ENCODE measurements at places on chromosomes 7 and 10.

GRCh38 chr10:80538481-80539185 lies 931 bp downstream of the SH2D4B start:
- no peak for DNase-seq

- DNase-seq = no peak
Measured at GRCh38 chr7:141333459-141333858, 217.8 kb upstream of the AGK start.

GRCh38 chr7:17625043-17625442 lies 315.3 kb downstream of the SNX13 start:
- no peak for DNase-seq

GRCh38 chr7:132433301-132433700 lies 143.0 kb downstream of the PLXNA4 start:
- no peak for DNase-seq

DNA sequence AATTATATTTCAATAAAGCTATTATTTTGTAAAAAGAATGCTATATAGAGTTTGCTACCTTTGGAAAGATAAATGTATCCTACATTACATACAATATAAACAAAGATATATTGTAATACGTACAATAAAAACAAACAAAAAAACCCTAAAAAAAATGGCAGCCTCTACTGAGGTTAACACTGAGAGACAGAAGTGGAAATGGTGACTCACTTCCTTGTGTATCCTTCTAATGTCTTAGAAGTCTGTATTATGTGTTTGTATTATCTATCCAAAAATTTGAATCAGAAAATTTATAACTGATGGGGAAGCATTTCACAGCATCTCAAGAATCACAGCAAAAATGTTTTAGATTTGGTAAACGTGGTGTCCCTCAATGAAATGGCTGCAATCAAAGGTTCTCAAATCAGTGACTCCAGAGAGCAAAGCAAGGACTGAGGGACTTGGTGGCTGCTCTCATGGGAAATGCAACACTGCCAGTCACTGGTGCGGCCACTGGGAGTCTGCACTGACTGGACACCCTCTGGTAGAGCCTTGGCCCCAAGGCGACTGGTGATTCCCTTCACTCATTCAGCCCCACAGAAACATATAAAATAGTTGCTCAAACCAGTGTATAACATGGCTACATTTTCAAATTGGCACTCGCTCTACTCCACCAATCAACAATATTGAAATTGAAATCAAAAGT lies 53.8 kb downstream of the PANK1 start:
- no peak for DNase-seq

DNA sequence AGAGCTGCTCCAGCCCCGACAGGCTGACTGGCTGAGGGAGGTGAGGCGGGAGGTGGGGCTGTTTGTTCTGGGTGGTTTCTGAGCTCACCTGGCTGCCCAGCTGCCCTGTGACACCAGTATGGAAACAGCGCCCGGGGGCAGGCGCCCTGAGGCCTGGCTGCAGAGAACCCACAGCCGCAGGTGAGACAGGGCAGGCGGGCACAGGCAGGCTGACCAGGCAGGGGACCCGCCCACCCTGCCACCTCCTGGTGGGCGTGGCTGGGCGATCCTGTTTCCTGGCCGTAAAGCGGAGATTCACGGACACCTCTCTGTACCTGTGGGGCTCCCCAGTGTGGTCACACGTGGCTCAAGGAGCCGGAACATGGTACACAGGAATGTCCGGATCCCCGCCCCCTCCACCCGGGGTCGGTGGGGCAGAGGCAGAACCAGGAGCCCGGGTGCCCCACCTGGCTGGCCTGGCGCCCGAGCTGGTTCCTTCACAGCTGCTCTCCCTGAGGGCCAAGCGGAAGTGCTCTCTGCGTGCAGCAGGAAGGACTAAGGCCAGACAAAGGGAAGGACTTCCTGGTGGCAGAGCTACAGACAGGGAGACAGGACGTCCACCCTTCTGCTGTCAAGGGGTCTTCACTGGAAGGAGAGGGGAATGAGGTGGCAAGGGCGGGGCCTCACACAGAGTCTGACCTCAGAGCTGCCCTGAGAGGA lies 3.9 kb downstream of the MICALL2 start:
- DNase-seq = no peak

DNA sequence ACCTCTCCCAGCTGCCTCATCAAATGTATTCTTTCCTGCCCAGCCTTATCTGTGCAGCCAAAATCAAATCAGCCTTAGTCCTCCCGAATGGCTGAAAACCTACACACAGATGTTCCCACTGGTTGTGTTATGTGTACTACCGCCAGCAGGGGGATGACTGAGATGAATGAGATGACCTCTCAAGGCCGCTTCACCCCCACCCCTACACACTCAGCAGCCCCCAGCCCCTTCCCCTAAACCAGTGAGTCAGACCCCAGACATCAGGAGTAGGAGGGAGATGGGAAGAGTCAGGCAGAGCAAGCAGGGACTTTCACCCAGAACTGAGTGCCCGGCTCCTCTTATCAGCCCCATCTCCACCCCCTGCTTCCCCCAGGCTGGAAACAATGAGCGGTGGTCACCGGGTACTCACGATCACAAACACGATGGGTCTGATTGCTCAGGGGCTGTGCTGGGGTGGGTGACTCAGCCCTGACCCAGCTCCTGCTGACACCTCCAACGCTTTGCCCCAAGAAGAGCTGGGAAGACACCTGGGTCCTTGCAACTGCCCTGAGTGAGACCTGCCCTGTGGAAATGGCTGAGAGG lies 6.5 kb upstream of the C10orf105 start:
- DNase-seq = peak; percentile 50

- no peak for DNase-seq
Measured at GRCh38 chr7:73509463-73509862, 12.6 kb downstream of the BAZ1B start.

GRCh38 chr7:150631084-150631826 lies 930 bp downstream of the GIMAP6 start:
- DNase-seq = peak; percentile 18

- no peak for DNase-seq
Measured at GRCh38 chr7:127233630-127234029, 19.1 kb downstream of the GRM8 start.

DNA sequence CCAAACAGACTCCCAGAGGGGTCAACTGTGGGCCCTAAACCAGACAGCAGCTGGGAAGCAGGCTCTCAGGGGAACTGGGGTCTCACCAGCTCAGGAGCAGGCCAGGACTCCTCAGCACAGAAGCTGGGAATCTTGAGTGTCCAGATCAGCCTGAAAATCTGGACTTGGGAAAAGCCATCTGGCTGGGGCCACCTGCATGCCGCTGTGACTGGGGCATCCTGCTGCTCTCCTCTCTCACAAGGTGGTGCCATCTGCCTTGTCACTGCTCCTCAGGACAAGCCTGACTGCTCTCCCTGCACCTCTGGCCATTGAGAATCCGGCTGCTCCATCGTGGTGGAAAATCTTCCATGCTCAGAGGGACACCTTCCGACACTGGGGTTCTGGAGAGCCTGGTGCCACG lies 141.4 kb downstream of the PLPP4 start:
- no peak for DNase-seq

DNA sequence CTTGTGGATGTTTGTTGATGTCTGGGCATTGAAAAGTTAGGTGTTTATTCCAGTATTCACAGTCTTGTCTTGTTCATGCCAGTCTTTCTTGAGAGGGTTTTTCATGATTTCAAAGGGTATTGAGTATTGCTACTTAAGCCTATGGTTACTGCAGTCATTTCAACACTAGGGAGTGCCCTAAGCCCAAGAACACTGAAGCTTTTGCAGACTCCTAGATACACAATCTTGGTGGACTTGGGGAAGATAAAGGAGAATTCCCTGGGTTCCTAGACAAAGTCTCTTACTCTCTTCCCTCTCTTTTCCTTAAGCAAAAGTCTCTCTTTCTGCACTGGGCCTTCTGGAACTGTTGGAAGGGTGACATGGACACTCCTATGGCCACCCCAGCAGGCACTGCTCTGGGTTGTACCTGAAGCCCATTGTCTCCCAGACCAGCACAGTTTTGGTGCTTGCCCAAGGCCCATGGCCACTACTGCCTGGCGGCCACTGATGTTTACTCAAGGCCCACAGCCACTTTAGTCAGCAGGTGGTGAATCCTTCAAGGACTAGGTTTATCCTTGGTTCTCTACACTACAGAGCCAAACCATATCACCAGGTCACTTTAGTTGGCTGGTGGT lies 24.9 kb downstream of the SAMD9 start:
- DNase-seq = no peak

DNA sequence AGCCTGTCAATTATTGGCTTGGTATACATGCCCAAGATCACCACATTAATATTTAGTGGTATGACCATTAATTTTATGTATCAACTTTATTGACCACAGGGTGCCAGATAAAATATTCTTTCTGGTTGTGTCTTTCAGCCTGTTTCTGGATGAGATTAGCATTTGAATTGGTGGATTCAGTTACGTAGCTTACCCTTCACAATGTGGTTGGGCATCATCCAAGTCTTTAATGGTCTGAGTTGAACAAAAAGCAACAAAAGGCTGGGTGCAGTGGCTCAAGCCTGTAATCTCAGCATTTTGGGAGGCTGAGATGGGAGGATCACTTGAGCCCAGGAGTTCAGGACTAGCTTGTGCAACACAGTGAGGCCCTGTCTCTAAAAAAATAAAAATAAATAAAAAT lies 702.2 kb upstream of the LRRTM3 start:
- no peak for DNase-seq

DNA sequence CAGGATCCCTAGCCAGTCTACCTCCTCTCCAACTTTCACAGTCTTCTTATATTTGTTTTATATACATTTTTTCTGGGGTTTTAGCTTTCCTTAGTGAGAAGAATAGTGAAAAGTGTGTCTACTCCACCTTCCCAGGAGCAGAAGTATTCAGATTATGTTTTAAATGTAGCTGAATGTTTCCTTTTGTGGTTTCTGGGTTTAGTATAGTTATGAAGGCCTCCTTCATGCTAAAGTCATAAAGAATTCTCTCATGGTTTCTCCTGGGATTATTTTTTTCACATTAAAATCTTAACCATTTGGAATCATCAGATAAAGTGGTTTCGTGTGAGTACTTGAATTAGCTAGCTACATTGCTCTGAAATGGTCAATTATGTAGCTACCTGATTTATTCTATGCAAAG lies 50.9 kb downstream of the ANKMY2 start:
- DNase-seq = no peak

DNA sequence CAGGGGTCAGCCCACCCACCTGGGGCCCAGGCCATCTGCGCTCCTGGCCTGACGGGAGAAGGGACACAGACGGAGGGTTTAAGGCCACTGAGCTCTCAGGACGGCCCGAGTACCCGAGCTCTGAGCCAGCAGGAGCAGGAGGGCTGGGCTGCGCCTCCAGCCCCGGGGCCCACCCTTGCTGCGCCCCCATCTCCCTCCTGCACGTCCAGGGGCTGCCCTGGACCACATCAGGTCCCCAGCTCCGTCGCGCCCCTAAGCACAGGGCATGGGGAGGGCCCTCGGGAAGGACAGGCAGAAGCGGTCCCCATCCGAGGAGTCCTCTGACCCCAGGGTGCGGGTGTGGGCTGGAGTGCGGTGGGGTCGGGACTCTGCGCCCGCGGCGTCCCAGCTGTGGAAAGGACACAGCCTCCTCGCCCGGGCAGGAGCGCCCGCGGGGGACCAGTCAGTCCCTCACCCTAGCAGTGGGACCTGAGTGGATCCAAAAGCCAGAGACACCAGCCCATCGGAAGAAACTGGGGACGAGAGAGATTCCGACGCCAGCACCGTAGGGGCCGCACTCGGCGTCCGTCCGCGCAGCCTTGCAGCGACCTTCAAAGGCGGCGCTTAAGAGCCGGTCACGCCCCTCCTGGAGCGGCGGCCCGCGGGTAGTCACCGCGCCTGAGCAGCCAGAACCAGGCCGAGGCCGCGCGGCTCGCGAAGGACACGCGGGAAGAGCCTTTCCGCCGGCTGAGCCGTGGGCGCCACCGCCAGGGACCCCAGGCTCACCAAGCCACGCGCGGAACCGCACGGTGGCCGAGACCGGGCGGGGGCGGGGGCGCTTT lies 15.9 kb downstream of the CAMK2B start:
- no peak for DNase-seq

DNA sequence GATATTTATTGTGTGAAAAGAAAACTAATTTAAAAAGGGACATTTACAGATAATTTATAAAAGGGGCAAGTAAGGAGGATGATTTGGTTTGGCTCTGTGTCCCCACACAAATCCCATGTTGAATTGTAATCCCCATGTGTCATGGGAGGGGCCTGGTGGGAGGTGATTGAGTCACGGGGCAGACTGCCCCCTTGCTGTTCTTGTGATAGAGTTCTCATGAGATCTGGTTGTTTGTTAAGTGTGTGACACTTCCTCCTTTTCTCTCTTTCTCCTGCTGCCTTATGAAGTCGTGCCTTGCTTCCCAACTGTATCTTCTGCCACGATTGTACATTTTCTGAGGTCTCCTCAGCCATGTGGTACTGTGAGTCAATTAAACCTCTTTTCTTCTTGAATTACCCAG lies 171.0 kb upstream of the SEMA3E start:
- no peak for DNase-seq

GRCh38 chr10:92081641-92082040 lies 158.1 kb downstream of the BTAF1 start:
- no peak for DNase-seq

GRCh38 chr10:97032624-97033023 lies 153.1 kb downstream of the SLIT1 start:
- DNase-seq = no peak

GRCh38 chr10:57513637-57514036 lies 754.1 kb downstream of the IPMK start:
- no peak for DNase-seq

DNA sequence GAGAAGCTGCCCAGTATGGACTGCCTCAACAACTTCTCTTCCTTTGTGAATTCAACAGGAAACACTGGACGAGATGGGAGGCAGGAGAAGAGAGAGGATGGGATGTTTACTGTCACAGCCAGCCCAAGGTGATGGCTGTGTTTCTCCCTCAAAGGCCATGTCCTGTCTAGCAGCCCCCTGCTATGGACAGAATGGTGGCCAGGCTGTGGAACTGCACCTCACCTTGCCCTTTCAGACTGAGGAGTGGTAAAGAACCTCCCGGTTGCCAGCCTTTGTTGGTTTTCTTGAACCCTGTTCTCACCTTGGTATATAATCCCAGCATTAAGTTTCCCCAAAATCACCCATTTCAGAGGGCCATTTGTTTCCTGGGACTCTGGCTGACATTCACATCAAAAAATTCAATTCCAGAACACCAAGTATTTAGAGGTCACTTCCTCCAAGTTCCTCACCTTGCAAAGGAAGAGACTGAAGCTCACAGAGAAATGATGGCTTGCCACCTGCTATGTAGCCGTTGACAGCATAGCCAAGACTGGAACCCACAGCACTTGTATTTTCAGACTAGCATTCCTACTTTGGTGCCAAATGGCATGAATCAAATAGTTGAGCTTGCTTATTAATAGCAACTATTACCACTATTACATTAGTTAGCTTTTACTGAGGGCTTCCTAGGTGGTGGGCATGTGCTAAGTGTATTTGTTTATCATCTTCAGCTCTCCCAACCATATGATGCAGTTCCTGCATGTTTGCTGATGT lies 224.0 kb upstream of the GRB10 start:
- no peak for DNase-seq

- DNase-seq = no peak
Measured at GRCh38 chr7:17746020-17746530, 194.2 kb downstream of the SNX13 start.

GRCh38 chr7:20219446-20220292 lies 2.5 kb upstream of the MACC1 start:
- peak; percentile 82 for DNase-seq

GRCh38 chr7:105131033-105131656 lies 117.1 kb downstream of the KMT2E start:
- DNase-seq = no peak

GRCh38 chr10:90935581-90936275 lies 14.8 kb upstream of the ANKRD1 start:
- DNase-seq = no peak
